ENCODE measurements at places on chromosomes 4 and X.
A peak's percentile ranks its signal among the peaks of the same experiment; 100 is the strongest.

- no peak for DNase-seq
Observed at GRCh38 chr4:159577241-159577640, 474.4 kb downstream of the RAPGEF2 start.

- no peak for DNase-seq
Observed at GRCh38 chrX:10326578-10326977, 169.8 kb downstream of the CLCN4 start.

- DNase-seq = no peak
Observed at GRCh38 chrX:23737413-23737812, 5.7 kb downstream of the ACOT9 start.

DNA sequence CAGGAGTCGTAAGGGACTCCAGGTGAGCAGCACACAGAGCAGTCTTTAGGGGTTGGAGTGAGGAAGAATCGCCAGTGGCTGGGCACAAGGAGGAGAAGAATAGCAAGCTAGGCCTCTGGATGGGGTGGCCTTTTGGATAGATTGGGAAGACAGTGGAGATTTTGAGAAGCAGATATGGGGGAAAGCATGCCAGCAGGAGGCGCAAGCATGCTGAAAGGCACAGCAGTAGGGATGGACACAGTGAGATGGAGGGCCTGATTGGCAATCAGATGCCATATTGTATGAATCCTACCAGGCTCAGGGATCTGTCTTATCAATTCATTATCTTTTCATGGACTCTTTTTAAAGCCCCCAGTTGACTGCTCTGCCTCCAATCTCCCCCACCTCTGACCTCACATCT is 60.4 kb upstream of the MAGEA4 start:
- no peak for DNase-seq

GRCh38 chr4:48779095-48779997 is 733 bp downstream of the FRYL start:
- DNase-seq = peak; percentile 20

GRCh38 chrX:134512566-134512965 is 52.6 kb downstream of the HPRT1 start:
- DNase-seq = peak; percentile 3

GRCh38 chr4:183124865-183125264 is 25.8 kb downstream of the WWC2 start:
- DNase-seq = no peak

- DNase-seq = no peak
Observed at GRCh38 chr4:2929469-2929868, 33.7 kb downstream of the NOP14 start.

GRCh38 chrX:106954041-106954440 is 33.8 kb downstream of the CLDN2 start:
- DNase-seq = no peak

All from NCI-H2171 (cell line).